ENCODE measurements at places on chromosomes 4 and X. TPM values are rescaled to one million over a fixed set of nuclear protein-coding genes. Genes with fewer than 3 reads are reported as not detected.

Gene ZXDA
- total RNA-seq = 9.8 TPM

Gene RHOXF2
- not detected for total RNA-seq

Gene FAT4
- not detected for total RNA-seq

Gene PDLIM3
- not detected for total RNA-seq

Gene UGT8
- total RNA-seq = 20.0 TPM

Gene SPANXA1
- total RNA-seq = not detected

Gene SH3D19
- total RNA-seq = not detected

Gene ATP2B3
- total RNA-seq = not detected
